Brain (organoid and tissue), 16 donors: ENCODE measurements at places on chromosomes 12 and 14.

DNA sequence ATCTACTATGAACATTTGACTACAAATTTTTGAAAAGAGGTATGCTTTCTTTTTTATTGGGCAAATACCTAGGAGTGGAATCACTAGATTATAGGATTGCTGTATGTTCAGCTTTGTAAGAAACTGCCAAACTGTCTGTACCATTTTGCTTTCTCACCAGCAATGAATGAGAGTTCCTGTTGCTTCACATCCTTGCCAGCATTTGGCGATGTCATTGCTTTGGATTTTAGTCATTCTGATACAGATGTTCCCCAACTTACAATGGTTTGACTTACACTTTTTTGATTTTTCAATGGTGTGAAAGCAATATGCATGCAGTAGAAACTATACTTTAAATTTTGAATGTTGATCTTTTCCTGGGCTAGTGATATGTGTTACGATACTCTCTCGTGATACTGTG, 328.7 kb downstream of the RAD51B start:
- no peak for DNase-seq

DNA sequence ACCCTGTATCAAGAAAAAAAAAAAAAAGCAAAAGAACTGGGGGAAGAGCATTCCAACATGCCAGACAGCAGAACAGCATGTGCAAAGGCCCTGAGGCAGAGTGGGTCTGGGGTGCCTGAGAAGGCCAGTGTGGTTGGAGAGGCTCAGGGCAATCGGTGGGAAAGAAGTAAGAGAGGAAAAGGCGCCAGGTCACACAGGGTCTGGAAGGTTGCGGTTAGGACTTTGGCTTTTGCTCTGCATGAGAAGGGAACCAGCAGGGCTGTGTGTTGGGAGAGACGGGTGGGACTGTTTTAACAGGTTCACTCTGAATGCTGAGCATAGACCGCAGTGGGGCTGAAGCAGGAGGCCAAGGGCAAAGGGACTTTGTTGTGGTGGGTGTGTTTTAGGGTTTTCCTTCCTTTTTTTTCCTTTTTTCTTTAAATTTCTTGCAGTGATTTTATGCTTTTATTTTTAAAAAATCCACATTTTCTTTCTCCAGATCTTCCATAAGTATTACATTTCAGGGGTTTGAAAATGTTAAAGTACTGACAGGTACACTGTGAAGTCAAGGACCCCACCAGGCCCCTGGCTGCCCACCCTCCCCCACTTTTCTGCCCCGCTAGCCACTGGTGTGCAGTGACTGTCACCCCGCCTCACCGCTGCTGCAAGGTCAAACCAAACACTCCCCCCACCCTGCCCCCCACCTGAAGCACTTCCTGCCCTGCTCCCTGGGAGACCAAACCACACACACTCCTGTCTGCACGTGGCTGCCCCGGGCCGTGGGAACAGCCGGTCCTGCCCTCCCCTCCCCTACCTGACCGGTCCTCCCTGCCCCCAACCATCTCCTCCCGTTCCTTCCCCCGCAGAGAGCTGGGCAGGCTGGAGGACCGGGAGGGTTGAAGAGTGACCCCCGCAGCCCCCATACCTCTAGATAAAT, 30.0 kb downstream of the DTX1 start:
- DNase-seq: no peak

- DNase-seq: no peak
Observed at GRCh38 chr14:50451854-50452253, 55.2 kb upstream of the CDKL1 start.

DNA sequence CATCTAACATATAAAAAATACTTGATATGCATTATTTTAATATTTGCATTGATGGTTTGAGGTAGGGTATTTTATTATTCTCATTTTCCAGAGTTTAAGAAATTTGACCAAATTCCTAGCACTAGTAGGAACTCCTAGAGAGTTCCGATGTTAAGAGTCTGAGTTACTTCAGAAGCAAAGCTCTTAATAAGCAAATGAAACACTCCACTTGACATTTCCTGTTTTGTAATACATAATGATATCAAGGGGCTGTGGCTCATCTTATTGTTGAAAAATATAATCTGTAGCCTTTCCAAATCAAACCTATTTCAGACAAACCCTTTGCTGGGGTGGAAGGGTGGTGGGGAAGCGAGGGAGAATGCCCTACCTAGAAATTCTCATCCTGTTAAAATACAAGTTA, 355.5 kb downstream of the DIO2 start:
- no peak for DNase-seq

- peak; percentile 86 for DNase-seq
Observed at GRCh38 chr14:23512156-23512555, 39.4 kb downstream of the ZFHX2 start.

GRCh38 chr14:95398630-95399547, 79.2 kb upstream of the CLMN start:
- DNase-seq: no peak

DNA sequence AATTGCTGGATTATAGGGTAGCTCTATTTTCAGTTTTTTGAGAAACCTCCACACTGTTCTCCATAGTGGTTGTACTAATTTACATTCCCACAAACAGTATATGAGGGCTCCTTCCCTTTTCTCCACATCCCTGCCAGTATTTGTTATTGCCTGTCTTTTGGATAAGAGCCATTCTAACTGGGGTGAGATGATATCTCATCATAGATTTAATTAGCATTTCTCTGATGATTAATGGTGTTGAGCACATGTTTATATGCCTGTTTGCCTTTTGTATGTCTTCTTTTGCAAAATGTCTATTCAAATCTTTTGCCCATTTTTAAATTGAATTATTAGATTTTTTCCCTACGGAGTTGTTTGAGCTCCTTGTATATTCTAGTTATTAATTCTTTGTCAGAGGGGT, 385.3 kb downstream of the CCER1 start:
- DNase-seq: no peak
